T-helper 17 cell (primary cell): ENCODE measurements at places on chromosomes 11 and 22.
A peak's percentile ranks its signal among the peaks of the same experiment; 100 is the strongest.

DNA sequence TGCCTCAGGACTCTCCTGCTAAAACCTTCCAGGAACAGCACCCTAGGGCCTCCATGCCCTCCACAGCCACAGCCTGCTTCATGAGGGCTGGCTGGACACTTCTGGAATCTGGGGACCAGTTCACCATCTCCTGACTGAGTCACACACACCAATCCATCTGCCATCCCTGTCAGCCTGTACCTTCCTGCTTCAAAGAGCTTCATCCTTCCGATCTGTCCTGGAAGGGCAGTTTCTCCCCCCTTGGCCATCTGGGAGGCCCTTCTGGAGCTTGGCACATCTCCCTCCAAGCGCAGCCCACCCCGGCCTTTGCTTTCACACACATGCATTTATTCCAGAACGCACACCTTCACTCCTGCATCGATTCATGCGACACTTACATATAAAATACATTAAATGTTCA lies 13.0 kb downstream of the APBB1 start:
- no peak for DNase-seq

DNA sequence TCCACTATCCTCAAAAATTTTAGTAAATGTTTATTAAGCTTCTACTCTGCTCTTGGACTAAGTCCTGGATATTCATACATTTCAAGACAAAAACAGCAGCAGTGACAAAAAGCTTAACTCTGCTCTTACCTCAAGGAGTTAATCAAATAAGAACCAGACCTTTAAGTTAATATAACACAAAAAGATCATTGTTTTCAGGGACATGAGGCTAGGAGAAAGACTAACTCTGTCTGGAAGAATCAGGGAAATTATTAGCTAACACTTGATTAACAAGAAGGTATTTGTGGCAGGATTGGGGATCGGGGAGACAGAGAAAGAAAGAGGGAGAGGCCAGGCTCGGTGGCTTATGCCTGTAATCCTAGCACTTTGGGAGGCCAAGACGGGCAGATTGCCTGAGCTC lies 74.4 kb downstream of the PPP2R1B start:
- no peak for DNase-seq

- no peak for DNase-seq
Measured at GRCh38 chr11:123195188-123196059, at the start of gene CLMP. TSS of gene CLMP (minus strand) at chr11:123195248. CDS start at chr11:123194940, 308 bp downstream.

GRCh38 chr11:107999759-108000455 lies 8.8 kb upstream of the CUL5 start:
- DNase-seq, result no peak

- DNase-seq, result peak; percentile 43
Measured at GRCh38 chr22:37284805-37285355, 2.6 kb downstream of the CYTH4 start.

DNA sequence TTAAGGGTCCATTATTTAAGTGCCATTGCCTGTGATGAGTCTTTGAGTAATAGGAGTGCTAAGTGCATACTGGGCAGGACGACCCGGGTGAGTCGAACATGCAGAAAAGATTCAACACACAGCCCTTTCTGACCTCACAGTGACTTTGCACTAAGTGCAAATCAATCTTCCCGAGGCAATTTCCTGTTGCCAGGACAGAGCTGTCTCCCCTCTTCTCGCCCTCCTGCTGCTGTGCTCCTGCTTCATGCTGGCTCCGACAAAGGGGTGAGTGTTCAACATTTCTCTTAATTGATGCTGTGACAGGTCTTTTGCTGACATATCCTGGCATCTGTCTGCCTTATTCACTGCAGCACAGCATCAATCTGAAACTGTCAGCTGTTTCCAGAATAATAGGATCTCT lies 42.0 kb downstream of the MCHR1 start:
- DNase-seq, result no peak

DNA sequence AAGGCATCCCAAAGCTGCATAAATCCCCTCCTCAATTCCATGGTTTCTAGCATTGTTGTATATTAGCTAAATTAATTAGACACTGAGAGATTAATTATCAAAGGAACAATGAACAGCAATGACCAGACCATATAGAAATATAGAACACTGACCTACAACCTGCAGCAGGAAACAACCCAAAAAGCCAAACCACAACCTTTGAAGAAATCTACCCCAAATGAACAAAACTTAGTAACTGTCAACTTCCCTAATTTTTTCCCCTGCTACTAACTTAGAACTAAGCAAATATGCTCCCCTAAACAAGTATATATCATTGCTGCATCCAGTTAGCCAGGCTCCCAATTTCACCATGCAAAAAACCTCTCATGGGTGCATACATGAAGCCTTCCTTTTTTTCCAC lies 268.0 kb upstream of the ANO3 start:
- no peak for DNase-seq

DNA sequence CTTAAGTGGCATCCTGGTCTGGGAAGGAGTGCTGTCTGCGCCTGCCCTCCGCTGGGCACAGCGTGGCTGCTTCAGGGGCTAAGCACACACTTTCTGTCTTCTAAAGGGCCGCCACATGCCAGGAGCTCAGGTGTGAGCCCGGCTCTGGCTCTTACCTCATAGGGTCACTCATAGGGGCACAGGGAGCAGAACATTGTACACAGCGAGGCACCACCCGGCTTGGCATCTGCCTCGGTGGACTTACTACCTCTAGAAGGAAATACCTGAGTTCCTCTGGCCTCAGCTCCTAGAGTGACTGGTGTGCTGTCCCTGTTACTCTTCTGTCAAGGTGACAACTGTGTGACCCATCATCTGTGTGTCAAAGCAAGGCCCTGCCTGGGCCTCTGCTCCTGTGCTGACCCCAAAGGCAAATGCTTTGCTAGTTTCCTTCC lies 13.4 kb downstream of the NEAT1 start:
- DNase-seq, result no peak

GRCh38 chr22:44454113-44454769 lies 43.8 kb downstream of the RTL6 start:
- no peak for DNase-seq

DNA sequence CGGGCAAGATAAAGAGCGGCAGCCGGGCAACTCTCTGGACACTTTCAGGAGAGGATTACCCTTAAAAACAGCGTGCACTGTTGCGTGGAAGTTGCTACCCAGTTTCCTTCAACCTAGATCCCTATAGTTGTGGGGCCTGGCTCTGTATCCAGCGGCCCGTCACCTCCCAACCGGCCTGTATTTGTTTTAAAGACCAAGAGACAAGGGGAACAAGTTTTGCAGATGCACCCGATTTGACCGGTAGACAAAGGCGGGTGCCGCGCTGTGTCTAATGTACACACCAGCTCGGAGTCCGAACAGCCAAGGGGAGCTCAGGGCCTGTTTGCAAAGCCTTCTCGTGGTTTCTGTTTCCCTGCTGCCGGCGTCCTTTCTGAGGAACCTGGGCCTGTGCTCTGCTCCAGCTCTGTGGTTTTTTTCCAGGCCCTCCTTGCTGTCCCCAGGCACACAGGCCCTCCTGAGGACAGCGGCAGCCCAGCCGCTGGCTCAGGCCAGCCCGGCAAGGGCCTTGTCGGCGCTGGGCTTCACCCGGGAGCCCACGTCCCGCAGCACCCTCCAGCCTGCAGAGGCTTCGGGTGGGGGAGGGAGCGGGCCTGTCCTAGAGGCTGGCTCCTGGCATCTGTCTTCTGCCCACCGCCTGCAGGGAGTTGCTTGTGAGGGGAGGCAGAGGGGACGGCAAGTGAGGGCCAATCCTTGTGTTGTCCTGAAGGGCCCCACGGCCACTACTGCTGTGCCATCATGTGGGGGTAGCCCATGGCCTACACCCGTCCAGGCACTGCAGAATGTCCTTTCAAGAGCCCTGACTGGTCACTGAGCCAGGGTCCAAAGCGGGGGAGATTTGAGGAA lies 1.4 kb downstream of the TBX1 start:
- DNase-seq, result no peak

- no peak for DNase-seq
Measured at GRCh38 chr11:99370549-99371216, 349.9 kb downstream of the CNTN5 start.

GRCh38 chr11:95671768-95672167 lies 117.8 kb downstream of the FAM76B start:
- no peak for DNase-seq

DNA sequence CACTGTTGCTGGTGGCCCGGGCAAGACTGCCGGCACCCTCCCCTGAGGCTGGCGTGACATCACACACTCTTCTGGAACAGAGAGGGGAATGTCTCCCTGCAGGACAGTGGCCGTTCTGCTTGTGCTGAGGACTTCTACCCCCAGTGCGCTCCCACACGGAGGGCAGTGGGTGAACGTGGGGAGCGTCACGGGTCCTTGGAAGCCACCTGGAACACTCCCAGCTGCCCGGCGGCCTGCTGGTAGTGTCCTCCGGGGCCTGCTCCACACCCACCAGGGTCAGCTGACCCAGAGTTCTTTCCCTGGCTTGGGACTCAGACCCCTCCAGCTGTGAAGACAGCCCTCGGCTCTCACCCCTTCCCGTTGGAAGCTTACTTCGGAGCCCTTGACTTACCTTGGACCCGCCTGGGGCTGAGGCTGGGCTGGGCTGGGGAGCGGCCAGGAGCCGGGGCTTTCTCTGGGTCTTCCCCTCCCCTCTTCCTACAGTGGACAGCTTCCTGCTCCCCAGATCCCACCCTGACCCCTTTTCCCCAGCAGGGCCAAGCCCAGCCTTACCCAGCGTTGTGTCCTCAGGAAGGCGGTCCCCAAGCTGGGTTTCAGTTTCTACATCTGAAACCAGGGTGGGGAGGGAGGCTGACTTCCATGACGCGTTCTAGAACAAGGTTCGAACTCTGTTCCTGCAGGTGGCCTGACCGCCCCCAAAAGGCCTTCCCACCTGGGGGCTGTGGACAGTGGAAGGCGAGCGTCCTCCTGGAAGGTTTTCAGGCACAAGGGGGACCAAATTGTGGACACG lies 14.8 kb upstream of the GAL start:
- DNase-seq, result no peak

GRCh38 chr11:12968101-12968500 lies 41.0 kb upstream of the RASSF10 start:
- DNase-seq, result no peak

DNA sequence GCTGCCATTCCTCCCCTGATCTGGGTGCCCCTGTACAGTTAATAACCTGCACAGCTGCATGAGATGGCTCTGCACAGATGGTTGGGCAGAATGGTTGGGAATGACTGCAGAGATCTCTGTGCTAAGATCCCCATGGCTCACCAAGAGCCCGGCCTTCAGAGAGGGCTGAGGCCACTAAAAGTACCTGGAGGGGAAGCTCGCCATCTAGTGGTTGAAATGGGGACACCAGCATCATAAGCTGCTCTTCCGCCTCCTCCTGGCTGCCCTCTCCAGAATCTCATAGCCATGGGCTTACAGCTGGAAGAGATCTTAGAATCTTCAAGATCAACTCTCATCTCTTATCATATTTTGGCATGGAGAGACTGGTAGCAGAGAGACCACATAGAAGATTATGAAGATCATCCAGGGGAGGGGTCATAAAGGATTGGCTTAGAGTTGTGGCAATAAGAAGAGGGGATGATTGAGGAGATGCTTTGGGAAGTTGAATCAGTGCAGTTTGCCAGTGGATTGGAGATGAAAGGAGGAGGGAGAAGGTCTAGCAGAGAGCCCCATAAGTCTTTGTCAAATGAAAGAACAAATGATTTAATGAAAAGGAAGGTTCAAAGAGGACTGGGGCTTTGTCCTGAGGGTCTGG lies 22.0 kb upstream of the TLCD5 start:
- peak; percentile 15 for DNase-seq

DNA sequence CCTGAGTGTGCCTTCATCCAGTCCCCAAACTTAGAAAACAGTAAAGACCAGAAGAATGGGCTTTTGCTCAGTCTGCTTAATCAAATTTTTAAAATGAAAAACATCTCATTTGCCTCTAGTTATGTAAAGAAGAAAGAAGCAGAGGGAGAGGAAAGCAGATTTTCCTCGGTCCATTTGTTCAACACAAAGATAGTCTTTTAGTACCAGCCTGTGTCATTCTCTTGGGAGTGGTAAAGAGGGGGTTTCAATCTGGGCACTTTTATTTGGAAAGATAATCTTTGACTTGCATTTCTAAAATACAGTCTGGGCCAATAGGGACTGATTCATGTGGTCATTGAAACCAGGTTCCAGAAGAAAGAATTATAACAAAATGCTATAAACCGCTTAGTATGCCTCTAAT lies 29.5 kb downstream of the KREMEN1 start:
- no peak for DNase-seq

DNA sequence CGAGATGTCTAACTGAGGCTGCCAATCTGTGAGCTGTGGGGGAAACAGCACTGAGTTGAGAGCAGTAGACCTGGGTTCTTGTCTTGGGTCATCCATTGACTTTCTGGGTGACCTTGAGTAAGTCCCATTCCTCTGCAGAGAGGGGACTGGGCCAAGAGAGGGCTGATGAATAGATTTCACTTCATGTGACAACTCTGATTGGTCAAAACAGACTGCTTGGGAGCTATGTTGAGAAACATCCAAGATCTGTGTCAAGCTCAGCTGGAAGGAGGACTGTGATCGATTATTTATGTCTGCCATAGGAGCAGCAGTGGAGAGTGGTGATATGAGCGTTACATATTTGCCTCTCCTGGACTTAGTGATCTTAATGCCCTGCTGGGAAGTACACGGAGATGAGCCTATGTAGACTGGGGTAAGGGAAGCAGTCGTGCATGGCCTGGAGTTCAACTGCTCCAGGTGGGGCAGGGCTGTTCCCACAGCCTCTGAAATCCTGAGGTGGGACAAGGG lies 47.7 kb downstream of the OTOG start:
- DNase-seq, result no peak

DNA sequence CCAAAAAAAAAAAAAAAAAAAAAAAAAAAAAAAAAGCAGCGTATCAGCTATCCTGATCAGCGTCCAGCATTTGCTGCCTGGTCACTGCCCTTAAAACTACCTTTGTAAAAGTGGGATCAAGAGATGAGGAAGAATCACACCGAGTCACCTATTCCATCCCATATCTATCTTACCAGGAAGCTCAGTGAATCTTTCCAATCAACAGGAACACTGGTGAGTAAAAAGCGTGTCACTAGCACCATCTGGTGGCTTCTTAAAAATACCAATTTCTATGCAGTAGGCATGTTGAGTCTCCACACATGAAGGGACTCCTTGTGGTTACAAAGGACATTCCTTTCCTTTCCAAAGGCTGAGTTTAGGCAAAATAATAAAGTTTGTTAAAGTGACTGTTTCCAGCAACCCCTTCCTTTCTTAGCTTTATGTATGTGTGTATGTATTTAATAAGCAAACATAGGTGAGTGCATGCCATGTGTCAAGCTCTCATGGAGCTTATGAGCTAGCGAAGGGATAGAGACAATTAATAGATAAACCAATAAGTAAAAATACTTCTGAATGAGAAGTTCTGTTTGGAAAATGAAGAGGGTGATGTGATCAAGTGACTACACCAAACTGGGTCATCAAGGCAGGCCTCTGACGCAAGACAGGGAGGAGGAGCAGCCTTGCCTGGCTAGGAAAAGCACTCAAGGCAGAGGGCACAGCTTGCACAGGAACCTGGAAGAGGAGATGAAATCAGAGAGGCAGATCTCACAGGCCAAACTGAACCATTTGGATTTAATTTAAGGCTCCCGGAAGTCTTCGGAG lies 13.9 kb upstream of the TP53AIP1 start:
- DNase-seq, result no peak
